Activated T-helper 9 cell treated with anti-CD3 and anti-CD28 coated beads, Interleukin-2, amount 50 U/mL, for 16 hours (primary cell): ENCODE measurements at places on chromosomes 2 and 18.

- no peak for DNase-seq
Observed at GRCh38 chr2:61585383-61585782, 47.2 kb upstream of the XPO1 start.

GRCh38 chr2:196284866-196285557 is 113.6 kb upstream of the STK17B start:
- no peak for DNase-seq

GRCh38 chr2:224041554-224041953 is 2.5 kb upstream of the SERPINE2 start:
- DNase-seq: no peak

DNA sequence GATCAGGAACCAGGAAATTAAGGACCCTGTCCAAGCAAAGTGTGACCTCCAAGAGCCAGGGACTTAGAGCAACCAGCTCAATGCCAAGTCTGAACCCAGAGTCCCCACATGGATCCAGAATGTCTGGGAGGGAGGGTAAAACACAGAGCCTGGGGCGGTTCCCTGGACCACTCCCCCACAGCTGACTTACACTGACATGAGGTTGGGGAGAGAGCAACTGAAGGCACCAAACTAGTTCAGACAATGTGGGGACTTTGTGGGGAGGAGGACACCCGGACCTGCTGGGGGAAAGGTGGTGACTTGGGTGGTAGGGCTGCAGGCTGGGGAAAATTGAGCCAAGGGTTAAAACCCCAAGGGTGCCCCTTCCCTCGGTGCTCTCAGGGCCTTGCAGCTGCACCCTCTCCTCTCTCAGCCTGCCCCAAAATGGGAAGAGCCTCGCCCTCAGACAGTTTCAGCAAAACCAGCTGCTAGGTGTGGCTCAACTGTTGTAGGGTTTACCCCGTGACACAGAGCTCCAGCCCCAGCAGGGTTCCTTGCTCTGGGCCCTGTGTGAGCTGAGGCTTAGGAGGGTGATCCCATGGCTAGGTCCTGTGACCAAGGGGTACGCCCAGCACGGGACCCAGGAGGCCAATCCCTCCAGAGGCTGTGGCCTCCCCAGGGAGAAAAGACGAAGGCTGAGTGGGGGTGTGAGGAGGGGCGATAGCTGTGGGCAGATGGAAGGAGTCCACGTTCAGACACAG is 28.6 kb downstream of the MARCO start:
- DNase-seq: no peak

- no peak for DNase-seq
Observed at GRCh38 chr2:44109166-44109565, 59.5 kb upstream of the PPM1B start.

DNA sequence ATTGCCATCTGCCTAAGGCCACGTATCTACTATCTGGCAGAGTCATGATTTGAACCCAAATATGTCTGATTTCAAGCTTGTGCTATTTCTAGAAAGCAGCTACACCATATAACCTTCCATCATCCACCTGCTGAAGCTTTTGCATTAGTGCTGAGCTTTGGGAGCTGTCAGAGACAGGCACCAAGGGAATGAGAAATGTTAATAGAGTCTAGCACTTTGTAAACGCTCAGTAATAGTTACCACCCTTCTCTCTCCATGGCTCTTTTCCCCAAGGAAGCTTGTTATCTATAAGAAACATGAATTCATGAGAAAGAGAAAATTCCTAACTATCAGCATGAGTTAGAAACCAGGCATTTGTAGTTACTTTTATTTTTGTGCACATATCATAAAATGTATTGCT is 151.5 kb downstream of the CPS1 start:
- no peak for DNase-seq

DNA sequence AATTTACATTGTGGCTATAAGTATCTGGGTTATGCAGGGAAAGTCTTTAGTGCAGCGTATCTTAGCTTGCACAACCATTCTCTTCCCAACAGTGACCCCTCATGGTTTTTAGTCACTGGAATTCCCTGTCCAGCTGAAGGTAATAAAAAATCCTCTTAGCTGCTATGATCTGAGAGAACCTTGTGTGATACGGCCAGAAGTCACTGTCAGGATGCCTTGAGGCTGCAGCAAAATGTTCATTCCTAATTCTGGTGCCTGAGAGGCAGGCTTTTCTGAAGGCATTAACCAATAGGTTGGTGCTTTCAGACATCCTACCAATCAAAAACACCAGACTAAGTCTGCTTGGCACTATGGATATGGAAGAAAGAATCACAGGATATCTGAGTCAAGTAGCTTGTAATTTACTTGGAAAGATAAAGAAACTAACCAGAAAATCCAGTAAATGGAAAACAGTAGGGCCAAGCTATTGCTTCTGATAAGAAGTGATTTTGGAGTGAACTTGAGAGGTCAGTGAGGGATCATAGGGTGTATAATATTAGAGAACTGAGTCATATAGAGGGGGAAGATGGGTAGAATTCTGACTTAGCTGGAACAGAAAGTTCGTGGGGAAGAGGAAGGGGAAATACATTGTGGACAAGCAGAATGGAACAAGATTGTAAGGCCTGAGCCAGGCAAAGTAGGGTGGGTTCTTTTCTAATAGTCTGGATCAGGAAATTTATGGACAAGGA is 89.0 kb upstream of the SLC14A2 start:
- DNase-seq: no peak

- no peak for DNase-seq
Observed at GRCh38 chr2:223619486-223620129, 17.4 kb upstream of the SCG2 start.

GRCh38 chr2:84839851-84840250 is 41.0 kb downstream of the TRABD2A start:
- DNase-seq: no peak

DNA sequence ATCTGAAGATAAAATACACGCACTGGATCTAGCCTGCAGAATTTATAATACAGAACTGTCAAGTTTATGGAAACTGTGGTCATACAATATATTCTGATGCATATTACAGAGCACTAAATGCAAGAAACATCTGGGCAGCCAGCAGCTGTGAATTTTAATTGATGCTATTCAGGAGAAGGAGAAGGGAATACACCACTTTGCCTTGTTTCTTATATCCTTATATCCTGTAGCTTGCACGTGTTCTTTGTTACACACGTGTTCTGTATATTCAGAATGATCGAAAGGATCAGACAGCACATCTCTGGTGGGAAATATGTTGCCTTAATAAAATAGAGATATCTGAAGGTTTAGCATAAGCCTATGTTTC is 335.8 kb downstream of the AGPS start:
- no peak for DNase-seq

DNA sequence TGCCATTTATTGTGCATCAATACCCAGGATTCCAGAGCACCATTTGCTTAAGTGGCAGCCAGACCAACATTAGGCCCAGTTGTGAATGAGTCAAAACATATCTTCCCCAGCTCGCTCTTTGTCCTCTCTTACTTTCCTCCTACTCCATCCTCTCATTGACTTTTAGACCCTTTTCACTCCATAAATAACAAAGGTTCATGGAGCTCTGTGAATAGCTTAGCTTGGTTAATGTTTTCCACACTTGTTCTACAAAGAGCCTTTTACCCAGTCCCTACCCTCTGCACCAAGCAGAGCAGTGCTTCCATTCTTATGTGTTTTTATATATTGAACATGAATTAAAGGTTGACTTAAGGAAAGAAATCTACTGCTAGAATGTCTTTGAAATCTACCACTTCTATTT is 625.8 kb upstream of the FANCL start:
- no peak for DNase-seq

GRCh38 chr2:40036241-40036640 is 257.2 kb upstream of the THUMPD2 start:
- no peak for DNase-seq

DNA sequence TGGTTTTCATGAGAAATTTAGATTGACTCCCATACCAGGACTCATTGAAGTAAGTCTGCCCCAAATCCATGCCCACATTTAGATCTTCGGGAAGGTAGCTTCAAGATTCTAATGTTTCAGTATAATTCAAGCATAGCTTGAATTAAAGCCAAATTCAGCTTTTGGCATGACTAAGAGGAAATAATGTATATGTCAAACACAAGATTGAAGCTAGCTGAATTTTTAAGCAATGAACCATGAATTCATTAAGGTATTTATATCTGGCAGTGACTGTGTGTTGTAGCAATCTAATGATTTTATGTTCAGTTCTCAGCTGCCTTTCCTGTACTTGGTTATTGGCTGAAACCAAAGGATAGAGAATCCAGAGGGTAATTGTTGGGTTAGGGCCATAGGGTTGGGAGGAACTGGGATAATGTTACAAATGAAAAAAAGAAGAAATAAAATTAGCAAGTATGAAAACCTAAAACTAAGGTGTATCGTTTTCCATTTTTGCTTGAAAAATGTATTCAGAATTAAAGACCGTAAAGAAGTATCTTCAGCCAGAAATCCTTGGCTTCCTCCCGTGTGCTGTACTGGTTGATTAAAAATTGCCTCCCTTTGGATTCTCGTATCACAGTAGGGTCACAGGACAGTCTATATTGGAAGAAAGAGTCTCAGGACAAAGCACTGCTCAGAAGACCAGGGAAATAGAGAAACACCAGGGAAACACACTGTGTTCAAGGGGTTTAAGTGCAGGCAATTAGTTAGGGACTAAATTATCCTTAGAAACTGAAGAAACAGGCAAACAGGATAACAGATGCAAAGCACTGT is 119.0 kb upstream of the FN1 start:
- no peak for DNase-seq

DNA sequence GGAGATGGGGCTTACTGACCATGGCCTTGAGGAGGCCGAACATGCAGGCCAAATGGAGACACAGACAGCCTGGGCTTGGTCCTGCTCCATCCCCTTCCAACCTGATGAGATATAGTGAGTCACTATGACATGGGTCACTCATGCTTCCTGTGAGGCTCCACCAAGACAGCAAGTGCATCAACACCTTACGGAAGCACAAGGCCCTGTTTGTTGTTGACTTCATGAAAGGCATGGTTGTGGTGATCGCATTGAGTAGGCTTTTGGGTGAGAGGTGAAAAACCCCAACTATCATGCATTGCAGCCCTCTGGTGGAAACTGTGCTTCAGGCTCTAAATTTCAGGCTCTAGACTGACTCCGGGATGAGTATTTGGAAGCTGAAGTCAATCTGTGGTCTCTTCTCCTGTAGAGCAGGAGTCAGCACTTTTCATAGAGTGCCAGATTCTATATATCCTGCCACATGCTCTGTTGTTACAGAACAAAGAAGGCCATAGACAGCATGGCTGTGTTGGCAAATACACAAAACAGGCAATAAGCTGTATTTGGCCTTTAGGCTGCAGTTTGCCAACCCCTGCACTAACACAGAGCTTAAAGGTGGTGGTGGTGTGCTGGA is 10.1 kb downstream of the IL37 start:
- DNase-seq: no peak

- no peak for DNase-seq
Observed at GRCh38 chr18:57792631-57793301, 10.3 kb downstream of the ATP8B1 start.

GRCh38 chr18:54233228-54233625 is 8.8 kb upstream of the MBD2 start:
- DNase-seq: no peak

DNA sequence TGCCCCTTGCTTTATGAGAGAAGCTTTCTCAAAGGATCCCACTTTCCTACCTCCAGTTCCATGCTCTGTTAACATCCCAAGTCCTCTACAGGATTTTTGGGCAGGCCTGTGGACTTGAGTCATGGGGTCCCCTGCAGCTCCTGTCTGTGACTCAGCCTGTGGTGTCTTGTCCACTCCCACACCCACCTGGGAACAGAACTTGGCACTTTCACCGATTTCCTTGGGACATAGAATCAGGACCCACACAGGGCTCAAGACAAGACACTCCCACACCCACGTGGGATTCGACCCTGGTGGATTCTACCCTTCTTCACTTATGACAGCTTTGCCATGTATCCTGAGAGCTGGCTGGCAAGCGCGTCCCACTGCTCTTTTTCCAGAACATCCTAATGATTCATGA is 30.7 kb upstream of the HDAC4 start:
- no peak for DNase-seq

DNA sequence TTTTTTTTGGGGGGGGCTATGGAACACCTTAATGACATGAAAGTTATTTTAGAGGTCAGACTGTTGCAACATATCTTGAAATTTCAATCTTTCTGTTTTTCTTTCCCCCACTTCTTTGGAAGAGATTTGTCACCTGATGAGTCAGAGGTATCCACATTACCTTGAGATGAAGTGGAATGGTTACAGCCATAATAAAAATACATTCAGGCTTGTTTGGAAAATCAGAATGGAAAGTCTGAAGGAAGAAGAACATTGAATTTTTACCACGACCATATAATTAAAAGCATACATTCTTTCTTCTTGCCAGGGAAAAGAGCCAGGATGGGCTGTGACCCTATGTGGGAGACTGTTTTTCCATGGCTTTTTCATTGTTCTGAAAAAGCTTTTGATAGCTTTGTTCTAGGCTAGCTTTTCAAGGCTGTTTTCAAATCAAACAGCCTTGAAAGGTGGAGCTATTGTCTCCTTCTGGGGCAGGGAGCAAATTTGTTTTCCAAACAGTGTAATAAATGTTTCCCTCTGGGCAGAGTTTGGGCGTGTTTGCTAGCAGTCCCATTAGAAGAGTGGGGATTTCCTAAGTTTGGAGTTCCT is 2.3 kb upstream of the GTF3C3 start:
- no peak for DNase-seq

GRCh38 chr2:143939626-143940330 is 580.1 kb downstream of the ZEB2 start:
- DNase-seq: no peak

- DNase-seq: no peak
Observed at GRCh38 chr2:236861196-236861875, 224.4 kb upstream of the COPS8 start.

GRCh38 chr18:26185267-26185666 is 41.0 kb upstream of the TAF4B start:
- no peak for DNase-seq

GRCh38 chr2:199977984-199978415 is 22.6 kb downstream of the MAIP1 start:
- DNase-seq: no peak

GRCh38 chr2:201918616-201919307 is 112.4 kb downstream of the CDK15 start:
- no peak for DNase-seq
